Activated CD8-positive, alpha-beta memory T cell treated with anti-CD3 and anti-CD28 coated beads, Interleukin-2, amount 10 ng/mL, durations not matched to agents 7 days and 5 days (primary cell): ENCODE measurements at places on chromosomes 1 and 21. TPM values are rescaled to one million over a fixed set of nuclear protein-coding genes. Genes with fewer than 3 reads are reported as not detected.

DNA sequence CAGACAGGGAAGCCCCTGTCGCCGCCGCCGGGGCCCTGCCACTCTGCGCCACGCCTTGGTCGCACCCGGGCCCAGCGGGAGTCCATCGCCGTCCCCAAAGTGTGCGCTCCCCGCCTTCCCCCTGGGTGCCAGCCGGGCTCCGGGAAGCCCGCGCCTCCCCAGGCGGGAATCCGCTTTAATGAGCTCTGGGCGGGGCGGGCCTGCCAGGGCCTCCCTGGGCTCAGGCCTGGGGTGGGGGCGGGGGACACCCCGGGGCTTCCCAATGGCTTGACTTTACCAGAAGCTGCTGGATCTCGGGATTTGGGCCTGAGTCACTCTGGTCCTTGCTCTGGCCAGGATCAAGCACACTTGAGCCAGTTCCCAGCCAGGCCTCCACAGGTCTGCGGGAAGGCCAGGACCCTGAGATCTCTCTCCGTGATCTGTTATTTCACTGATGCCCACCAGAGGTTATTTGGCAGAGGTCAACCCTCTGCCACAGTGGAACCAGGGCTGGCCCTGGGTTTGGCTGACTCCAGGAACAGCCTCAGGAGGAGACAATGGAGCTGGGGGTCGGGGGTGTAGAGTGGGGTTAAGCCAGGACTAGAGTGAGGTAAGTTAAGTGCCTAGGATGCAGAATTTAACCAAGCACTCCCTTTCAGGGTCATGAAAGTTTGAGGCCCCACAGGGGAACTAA lies 178.4 kb upstream of the EDN2 start:
- H3K36me3 ChIP-seq: peaks cover 3% of the 10 kb centered on the region
- DNase-seq: no peak
- peak overlapping the region; percentile 25 for H3K4me3 ChIP-seq
- no peaks in the 10 kb centered on the region for H3K27me3 ChIP-seq

DNA sequence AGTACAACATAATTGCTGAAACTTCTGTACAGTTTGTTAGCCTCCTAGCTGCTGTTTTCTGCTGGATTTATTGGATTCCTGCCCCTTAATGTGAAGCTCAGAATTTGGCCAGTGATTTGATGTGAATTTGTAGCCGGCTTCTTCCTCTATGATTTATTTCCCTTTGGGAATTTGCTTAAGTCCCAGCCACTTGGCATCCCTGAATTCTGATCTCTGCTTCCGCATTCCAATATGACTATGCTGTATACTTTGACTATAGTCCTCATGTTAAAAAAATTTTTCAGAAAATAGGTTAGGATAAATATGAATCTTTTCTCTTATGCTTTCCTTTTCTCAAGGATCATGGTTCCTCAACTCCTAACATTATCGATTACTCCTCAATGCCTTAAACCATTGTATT lies 12.4 kb upstream of the LRIF1 start:
- H3K27ac ChIP-seq: no peak overlapping the region
- peaks cover 50% of the 10 kb centered on the region for H3K27me3 ChIP-seq
- H3K4me3 ChIP-seq: no peak overlapping the region
- no peak for DNase-seq

Gene EFNA1
- not detected for total RNA-seq

GRCh38 chr1:119226321-119226720 lies 85.9 kb upstream of the WARS2 start:
- H3K4me3 ChIP-seq: no peak overlapping the region
- no peaks in the 10 kb centered on the region for H3K4me1 ChIP-seq
- no peaks in the 10 kb centered on the region for H3K27me3 ChIP-seq
- DNase-seq: no peak

- H3K36me3 ChIP-seq: no peaks in the 10 kb centered on the region
- H3K27ac ChIP-seq: no peak overlapping the region
- peaks cover 9% of the 10 kb centered on the region for H3K27me3 ChIP-seq
- no peak overlapping the region for H3K4me3 ChIP-seq
Measured at GRCh38 chr1:160419838-160420169, 19.4 kb downstream of the VANGL2 start.

Gene PTCH2
- total RNA-seq: 3.6 TPM

- peaks cover 22% of the 10 kb centered on the region for H3K27me3 ChIP-seq
Measured at GRCh38 chr1:223102797-223103533, 40.1 kb downstream of the TLR5 start.

DNA sequence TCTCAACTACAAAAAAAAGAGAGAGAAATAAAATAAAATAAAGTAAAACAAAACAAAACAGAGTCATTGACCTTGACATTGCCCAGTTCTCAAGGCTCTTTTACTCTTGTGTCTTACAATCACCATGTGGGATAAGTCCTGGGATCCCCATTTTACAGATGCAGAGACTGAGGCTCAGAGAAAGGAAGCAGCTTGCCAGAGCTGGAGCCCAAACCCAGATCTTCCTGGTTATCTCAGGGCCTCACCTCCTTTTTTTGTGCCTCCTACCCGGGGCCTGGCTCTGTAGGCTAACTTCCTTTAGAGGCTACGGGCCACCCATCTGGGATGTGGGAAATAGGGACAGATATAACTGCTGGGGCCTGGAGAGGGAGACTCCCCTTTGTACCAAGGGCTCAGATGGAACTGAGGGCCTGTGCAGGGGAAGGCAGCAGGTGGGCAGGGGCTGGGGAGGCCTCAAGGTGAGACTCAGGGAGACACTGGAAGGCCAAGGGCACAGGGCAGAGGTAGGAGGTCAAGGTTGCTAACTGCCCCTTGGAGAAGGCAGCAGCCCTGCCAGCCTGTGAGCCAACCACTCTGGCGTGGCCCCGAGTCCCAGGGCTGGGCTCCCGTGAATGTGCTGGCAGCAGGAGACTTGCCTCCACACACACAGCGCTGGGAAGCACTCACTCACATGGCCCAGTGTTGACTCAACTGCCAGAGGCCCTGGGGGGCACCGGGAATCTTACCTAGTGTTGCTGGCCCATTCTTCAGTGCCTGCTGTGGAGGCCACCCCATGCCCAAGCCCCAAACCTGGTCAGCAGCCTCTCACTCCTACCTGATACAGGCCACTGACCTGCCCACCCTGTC lies 6.5 kb upstream of the ECE1 start:
- H3K36me3 ChIP-seq: no peaks in the 10 kb centered on the region
- DNase-seq: no peak
- no peak overlapping the region for H3K4me3 ChIP-seq
- peak overlapping the region; percentile 48 for H3K27ac ChIP-seq
- H3K4me1 ChIP-seq: peaks cover 76% of the 10 kb centered on the region
